ENCODE measurements at places on chromosomes 7 and 10.

- no peak for DNase-seq
These were observed 207.6 kb downstream of the FOXP2 start for GRCh38 chr7:114622221-114622620.

DNA sequence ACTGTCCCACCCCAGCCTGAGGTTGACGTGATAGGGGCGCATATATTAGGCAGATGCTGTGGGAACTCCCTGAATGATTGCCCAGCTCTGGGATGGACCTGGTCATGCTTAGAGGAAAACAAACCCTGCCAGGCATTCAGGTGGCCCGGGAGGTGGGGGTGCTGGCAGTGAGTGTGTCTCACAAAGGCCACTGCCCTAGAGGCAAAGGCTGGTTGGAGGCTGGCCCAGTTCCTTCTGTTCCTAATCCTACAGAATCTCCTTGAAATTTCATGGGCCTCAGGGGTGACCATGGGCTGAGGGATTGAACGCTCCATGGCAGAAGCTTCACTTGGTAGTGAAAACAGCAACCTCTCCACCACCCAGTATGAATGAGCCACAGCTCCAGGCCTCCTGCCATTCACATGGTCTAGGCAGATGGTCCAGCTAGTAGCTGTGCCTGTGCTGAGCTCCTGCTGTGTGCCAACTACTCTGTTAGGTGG is 25.6 kb downstream of the ADRA2A start:
- DNase-seq: no peak

GRCh38 chr7:21422751-21423150 is 5.1 kb upstream of the SP4 start:
- no peak for DNase-seq

DNA sequence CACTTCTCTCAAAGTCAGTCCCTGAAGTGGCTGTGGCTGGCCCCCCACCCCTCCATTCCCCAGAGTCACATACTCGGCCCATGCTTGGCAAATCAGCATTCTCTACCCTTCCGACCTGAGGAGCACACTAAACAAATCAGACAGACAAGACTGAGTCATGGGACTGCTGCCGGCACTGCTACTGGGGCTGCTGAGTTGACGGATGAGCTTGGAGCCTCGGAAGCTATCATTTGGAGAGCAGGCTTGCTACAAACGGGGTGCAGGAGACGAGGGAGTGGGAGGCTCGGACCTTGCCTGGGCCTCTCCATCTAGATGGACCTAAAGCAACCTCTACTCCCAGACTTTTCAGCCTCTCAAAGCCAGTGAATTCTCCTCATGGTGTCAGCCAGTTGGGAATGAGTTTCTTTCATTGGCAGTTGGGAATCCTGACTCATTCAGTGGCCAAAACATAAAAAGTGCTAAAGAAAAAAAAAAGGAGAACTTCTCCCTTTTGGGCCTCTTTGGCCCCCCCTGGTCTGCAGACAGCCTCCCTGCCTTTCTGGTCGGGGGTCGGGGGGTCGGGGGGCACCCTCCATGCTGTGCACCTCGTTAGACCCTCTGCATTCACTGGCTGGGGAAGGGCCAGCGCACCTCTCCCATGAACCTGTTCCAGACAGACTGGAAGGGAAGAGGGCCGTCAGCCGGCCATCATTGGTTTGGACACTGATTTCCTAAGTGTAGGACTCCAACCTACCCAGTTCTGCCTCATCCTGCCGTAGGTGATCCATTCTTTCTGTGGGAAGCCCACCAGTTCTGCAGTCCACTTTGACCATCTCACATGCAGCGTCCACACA is 52.3 kb upstream of the COL13A1 start:
- DNase-seq: no peak

DNA sequence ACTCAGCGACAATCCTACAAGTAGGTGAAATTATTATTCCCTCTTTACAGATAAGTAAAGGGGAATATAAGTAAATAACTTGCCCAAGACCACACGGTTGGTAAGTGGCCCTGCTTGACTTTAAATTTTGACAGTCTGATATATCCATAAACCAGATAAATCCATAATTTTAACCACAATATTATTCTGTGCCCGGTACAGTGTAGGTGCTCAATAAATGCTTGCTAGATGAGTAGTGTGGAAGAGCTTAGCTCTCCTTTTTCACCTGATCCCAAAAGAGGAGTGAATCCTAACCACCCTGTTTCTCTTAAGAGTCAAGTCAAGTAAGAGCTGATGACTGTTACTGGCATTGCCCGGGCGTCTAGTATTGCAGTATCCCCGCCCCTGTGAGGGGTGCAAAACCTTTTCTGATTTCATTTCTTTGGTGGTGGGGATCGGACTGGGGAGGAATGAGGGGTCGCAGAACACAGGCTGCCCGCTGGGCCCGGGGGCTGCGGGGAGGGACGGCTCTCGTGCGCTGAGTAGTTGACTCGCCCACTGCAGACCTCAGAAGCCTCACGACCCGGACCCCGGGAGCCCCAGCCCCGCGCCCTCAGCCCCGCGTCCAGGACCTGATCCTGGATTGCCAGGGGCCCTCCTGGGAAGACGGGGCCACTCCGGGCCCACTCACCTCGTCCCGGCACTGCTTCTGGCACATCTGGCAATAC is 490 bp downstream of the KIN start:
- no peak for DNase-seq

DNA sequence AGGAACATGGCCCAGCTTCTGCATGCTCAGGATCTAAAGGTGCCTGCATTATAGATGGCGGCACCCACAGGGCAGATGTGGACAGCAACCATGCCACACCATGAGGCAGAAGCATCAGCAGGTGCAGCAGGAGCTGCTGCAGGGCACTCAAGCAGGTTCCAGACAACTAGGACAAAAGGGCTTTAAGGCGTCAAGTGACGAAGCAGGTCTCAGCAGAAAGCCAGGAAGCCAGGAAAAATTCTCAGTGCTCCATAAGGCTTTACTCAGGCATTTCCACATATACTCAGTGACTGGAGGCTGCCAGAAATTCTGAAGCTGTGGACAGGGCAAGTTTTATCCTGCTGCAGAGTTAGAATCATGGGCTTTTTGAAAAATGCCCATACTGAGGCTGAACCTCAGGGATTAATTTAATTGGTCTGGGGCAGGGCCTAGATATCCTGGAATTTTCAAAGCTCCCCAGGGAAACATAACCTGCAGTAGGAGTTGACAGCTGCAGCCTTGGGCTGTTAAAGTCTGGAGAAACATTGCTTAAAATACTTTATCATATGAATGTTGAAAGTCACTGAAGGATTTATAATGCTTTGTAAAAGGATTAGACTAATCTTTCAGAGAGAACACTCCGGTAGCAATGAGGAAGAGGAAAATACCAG is 68.1 kb upstream of the RNF148 start:
- DNase-seq: no peak

GRCh38 chr10:69867699-69868558 is 66.2 kb downstream of the COL13A1 start:
- no peak for DNase-seq

- DNase-seq: no peak
These were observed 62.8 kb downstream of the TACC2 start for GRCh38 chr10:122051609-122052385.

DNA sequence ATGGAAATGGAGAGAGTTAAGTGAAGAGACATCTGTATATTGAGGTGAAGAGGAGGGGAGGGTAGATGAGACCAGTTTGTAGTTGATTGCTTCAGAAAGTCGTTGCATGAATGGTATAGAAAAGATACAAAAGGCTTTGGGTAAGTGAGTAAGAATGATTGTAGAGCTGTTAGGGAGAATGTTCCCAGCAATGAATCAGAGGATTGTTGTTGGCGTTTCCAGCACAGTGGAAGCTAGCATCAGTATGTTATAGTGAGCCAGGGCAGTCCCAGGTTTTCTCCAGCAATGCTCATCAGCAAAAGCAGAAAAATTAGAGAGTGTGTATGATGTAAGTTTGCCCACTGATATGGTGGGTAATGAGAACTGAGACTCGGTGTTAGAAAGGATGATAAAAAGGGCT is 15.4 kb upstream of the CDK6 start:
- DNase-seq: no peak

- DNase-seq: no peak
These were observed 167.3 kb downstream of the CCDC3 start for GRCh38 chr10:12834116-12834665.

DNA sequence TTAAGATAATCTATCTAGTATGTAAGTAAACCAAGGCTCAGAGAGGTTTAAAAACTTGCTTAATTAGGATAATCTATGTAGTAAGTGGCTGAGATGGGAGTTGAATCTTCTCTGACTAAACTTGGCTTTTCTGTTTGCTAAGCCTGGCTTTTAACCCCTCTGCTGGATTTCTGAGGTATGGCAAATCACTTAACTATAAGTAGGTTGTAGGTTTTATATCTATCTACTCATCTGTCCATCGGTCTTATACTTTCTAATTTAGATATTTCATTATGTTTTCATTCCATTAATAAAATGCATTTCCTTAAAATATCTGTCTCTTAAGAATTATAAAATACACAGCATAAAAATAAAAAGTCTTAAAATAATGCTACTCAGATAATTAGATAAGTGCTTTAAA is 59.4 kb downstream of the ST7 start:
- no peak for DNase-seq

GRCh38 chr10:22228167-22228938 is 10.5 kb upstream of the EBLN1 start:
- DNase-seq: no peak

GRCh38 chr7:106086062-106086461 is 26.1 kb downstream of the SYPL1 start:
- DNase-seq: no peak
